ENCODE measurements at places on chromosomes 12 and 14.

GRCh38 chr14:39957987-39958386, 525.8 kb upstream of the FBXO33 start:
- no peak for DNase-seq

DNA sequence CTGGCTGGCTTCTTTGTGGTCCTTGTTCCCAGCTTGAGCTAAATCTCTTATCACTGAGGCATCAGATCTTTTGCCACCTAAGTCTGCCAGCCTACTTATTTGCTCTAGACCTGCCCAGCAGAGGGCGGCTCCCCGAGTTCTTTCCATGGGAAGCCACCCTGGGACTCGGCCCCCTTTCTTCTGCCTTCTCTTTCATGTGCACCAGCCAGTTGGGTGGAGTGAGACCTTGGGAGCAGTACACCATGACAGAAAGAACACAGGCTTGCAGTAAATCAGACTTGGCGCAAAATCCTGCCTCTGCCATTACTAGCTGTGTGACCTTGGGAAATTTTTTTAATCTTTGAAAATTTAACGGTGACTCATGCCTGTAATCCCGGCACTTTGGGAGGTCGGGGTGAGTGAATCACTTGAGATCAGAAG, 7.4 kb downstream of the SMAGP start:
- DNase-seq, result no peak

- DNase-seq, result no peak
These were observed 22.0 kb downstream of the GALC start for GRCh38 chr14:87971010-87971409.

DNA sequence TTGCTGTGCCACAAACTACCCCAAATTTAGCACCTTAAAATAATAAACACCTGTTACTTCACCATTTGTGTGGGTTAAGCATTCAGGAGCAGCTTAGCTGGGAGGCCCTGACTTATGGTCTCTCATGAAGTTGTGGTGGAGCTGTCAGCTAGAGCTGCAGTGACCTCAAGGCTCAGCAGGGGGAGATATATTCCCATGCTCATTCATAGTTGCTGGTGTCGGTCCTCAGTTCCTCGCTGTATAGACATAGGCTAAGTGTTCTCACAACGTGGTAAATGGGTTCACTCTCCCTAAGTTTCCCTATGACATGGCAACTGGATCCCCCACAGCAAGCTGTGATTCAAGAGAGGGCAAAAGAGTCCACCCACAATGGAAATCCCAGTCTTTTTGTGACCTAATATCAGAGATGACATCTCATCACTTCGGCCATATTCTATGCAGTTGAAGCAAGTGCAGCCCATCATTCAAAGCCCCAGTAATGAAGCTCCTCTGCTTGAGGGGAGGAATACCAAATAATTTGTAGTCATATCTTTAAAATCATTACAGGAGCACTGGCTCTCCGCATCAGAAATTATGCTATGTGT, 41.1 kb downstream of the PRB3 start:
- no peak for DNase-seq

DNA sequence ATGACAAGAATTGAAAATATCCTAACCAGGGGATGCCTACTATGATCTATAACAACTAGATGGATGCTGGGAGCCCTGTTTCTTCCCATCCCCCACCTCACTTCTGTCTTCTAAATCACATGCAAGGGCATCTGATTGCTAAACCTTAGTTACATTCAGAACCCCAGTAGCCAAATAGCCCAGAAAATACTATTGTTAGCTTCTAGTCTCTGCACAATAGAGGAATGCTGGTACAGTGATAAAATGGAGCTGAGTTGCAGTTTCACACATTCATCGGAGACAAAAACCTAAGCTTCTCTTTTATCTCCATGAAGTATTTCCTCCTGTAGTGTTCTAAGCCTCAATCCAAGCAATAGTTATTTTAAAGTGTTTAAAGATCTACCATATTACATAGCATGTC, 942.9 kb downstream of the RPS29 start:
- no peak for DNase-seq

GRCh38 chr12:52517888-52518287, 2.3 kb downstream of the KRT5 start:
- no peak for DNase-seq

DNA sequence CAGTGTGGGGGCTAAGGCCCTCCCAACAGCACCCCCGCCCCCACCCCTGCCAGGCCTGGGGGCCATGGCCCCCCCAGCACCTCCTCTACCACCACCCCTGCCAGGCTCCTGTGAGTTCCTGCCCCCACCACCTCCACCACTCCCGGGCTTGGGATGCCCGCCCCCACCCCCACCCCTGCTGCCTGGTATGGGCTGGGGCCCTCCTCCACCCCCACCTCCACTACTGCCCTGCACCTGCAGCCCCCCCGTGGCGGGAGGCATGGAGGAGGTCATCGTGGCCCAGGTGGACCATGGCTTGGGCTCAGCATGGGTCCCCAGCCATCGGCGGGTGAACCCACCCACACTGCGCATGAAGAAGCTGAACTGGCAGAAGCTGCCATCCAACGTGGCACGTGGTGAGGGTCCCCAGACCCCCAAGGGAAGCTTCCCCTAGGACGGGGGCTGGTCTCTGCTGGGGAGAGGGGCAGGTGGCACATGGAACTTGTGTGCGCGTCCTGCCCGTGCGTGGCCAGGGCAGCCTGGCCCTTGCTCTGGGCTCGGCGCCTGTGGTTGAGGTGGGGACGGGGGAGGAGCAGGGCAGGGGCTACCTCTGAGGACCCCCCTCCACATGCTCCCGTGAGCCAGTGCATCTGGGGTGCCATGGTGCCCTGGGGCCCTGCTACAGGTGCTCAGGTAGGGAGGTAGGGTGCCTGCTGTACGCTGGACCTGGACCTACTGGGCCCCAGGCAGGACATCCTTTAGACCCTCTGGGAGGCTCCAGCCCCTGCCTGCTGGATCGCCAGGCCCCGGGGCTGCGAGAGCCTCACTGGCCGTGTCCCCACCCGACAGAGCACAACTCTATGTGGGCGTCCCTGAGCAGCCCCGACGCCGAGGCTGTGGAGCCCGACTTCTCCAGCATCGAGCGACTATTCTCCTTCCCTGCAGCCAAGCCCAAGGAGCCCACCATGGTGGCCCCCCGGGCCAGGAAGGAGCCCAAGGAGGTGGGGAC, 16.1 kb upstream of the ADSS1 start:
- no peak for DNase-seq

DNA sequence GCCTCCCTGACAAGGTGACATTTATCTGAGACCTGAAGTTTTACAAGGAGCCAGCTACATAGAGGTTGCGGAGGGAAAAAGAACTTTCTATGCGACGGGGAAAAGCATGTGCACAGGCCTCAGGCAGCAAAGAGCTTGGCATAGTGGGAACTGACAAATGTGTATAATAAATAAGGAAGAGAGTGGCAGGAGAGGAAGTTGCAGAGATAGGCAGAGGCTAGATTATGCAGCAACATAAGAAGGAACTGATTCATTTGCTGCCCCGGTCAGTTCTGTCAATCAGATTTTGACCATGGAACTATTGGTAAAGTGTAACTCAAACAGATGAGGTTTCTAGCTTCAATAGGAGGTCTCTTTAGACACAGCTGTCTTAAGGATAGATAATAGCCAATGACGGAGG, 33.7 kb upstream of the RIC8B start:
- no peak for DNase-seq

DNA sequence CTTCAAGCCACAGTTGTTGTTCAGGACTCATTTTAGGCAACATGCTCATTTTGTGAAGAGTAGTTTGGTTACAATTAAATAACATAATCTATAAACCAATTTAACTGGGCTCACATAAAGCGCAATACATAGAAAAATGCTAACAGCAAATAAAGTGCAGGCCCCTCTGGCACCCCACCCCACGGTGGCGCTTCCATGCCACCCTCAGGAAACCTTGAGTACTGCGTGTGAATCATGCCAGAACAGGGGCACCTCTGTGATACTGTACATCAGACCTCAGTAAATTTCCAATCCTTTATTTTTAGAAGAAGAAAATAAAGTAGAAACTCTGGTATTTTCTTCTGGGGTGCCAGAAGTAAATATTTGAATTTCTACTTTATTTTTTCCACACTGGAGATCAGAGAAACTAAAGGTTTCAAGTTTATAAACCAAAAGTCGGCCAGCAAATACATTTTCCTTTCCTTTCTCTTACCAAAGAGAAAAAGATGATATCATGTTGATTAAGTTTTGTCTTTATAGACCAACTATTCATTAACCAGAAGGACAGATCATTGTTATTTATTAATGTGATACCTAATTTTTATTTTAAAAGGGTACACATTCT, 316.8 kb downstream of the PAWR start:
- no peak for DNase-seq

DNA sequence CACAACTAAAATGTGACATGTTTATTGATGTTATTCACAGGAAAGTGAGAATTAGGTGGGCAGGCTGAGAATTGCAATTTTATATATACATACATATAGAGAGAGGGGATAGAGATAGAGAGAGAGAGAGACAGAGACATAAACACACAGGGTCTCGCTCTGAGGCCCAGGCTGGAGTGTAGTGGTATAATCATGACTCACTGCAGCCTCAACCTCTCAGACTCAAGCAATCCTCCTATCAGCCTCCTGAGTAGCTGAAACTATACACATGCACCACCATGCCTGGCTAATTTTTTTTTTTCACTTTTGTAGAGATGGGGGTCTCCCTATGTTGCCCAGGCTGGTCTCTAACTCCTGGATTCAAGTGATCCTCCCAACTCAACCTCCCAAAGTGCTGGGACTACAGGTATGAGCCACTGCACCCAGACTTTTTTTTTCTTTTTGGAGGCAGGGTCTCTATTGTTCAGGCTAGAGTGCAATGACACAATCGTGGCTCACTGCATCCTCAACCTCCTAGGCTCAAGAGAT, 49.1 kb downstream of the R3HDM2 start:
- no peak for DNase-seq

Measured in T-helper 2 cell treated with Interferon-gamma antibody and Interleukin-4, amounts not matched to agents 5 μg/mL and 100 μg/mL, for 36 hours (primary cell).